ENCODE measurements at places on chromosomes 2 and 18. TPM values are rescaled to one million over a fixed set of nuclear protein-coding genes. Genes with fewer than 3 reads are reported as not detected.

GRCh38 chr2:232234922-232235615 is 143.5 kb upstream of the ALPP start:
- H3K27me3 ChIP-seq = no peaks in the 10 kb centered on the region
- no peak for DNase-seq
- H3K36me3 ChIP-seq = peaks cover 2% of the 10 kb centered on the region
- H3K4me1 ChIP-seq = peaks cover 22% of the 10 kb centered on the region
- no peak overlapping the region for H3K4me3 ChIP-seq

GRCh38 chr2:150909090-150909489 is 352.6 kb downstream of the RBM43 start:
- H3K27me3 ChIP-seq = peaks cover 3% of the 10 kb centered on the region
- no peak overlapping the region for H3K4me3 ChIP-seq
- no peaks in the 10 kb centered on the region for H3K36me3 ChIP-seq
- no peaks in the 10 kb centered on the region for H3K4me1 ChIP-seq
- H3K27ac ChIP-seq = no peak overlapping the region

The KYNU gene
- total RNA-seq = not detected

The DSG4 gene
- total RNA-seq = not detected

DNA sequence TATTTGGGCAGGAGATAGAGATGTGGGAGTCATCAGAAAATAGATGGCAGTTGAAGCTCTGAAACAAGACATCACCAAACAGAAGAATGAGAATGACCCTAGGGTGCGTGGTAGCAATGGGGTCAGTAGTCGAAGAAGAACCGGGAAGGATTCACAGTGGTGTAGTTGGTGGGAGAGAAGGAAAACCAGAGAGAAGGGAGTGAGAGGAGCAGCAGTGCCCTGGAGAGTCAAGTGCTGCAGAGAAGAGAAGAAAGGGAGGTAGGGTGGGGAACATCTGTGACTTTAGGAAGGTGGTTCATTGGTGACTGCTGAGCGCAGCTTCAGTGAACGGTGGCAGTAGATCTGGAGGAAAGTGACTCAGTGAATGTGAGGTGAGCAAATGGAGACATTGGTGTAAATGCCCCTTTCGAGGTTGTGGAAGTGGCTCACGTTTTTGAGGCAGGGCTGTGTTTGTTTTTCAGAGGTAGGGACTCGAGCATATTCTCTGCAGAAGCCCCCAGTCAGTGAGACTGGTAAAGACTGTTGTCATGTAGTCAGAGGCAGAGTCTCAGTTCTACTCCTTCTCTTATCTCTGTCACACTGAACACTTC is 36.4 kb downstream of the CDC42EP3 start:
- peaks cover 2% of the 10 kb centered on the region for H3K36me3 ChIP-seq
- DNase-seq = no peak
- H3K4me1 ChIP-seq = peaks cover 58% of the 10 kb centered on the region
- peak overlapping the region; percentile 83 for H3K27ac ChIP-seq
- H3K27me3 ChIP-seq = no peaks in the 10 kb centered on the region
- H3K4me3 ChIP-seq = no peak overlapping the region

Data from activated CD8-positive, alpha-beta memory T cell treated with anti-CD3 and anti-CD28 coated beads, Interleukin-2, amount 10 ng/mL, durations not matched to agents 7 days and 5 days (primary cell).